IPS-NIHi11 (cell line): ENCODE measurements at places on chromosomes 7 and 10.

- DNase-seq, result no peak
These were observed 491.7 kb downstream of the CCSER2 start for GRCh38 chr10:84820120-84820519.

DNA sequence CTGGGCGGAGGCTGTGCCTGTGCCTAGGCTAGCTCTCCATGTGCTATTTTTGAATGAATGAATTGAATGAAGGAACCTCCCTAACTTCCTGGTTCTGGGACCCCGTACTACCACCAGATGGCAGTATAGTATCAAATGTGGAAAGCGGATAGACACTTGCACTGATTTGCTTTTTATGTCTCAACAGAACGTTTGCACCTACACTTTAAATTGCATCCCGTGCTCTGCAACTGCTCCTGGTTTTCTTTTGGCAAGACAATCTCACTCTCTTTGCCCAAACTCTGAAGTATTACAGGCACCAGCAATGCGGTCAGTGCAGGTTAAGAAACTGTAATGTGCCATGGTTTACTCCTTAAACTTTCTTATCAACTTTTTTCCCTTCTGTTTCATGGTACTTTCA lies 6.5 kb downstream of the FZD8 start:
- peak; percentile 55 for DNase-seq

DNA sequence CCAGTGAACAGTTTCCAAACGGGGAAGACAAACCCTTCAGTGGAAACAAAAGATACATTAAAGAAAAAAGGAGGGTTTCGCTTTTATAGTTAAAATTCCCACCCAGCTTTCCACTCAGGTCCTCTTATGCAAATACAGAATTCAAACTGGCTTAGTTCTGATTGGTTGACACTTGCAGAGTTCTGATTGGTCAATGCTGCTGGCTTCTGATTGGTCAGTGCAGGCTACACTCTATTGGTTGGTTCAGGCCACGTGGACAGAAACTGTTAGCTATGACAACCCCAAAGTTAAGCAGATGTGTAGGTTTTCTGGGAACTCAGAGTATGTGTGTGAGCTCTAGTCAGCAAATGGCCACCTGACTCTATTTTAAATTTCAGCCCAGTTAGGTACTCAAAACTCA lies 80.0 kb downstream of the FBXL13 start:
- no peak for DNase-seq

DNA sequence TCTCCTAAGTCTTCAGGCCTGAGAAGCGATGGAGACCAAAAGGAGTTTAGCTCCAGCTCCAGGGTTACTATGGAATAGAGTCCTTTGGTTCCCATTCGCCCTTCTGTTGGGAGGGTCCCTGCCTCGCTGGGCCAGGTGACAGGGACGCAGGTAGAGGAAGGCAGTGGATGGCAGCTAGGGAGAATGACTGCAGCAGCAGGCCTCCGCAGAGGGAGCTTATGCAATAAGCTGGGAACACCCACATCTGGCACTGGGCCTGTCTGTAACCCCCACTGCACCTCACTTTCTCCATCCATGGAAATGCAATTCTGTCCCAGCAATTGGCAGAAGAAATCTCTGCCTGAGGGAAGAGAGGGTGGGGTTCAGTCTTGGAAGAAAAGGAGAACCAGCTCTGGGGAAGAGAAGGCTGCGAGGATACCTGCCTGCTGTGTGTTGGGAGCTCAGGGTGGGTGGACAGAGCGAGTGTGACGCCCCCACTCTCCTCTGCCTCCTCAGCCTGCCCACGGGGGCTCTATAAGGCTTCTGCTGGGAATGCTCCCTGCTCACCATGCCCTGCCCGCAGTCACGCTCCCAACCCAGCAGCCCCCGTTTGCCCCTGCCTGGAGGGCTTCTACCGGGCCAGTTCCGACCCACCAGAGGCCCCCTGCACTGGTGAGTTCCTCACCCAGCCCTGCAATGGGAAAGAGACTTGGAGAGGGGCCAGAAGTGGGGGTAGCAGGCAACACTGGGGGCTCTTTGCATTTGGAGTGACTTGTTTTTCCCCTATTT lies 10.3 kb downstream of the EPHB6 start:
- DNase-seq, result no peak

DNA sequence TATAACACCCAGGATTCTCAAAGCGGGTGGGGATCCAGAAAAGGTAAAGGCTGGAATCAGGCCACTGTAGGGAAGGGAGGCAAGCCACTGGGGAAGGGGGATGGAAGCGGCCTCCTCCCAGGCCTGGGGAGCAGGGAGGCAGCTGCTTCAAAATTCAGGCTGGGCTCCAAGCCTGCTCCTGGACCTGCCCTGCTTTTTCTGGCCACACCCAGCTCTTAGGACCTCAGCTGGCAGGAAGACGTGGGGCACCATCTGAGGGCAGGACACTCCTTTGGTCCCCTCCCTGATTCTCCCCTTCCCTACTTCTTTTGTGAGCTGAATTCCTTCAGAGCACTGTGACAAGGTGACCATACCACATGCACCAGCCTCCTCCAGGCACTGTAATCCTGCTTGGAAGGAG lies 4.6 kb upstream of the LBX1 start:
- no peak for DNase-seq

DNA sequence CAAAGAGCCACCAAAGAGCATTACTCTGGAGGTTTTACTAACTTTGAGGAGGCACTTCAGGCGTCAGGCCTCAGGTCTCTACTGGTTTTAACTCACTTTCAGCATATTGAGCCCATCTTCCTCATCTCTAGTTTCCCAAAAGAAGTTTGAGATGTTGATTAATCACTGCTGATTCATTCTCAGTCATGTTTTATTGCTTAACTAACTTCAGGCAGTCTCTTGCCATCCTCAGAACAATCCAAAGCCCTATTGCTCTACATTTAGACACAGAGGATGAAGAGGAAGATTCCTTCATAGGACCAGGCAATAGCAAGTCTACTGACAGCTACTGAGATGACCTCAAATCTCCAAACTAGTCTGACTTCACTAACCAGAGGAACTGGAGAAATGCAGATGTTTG lies 39.1 kb upstream of the BET1 start:
- DNase-seq, result no peak

DNA sequence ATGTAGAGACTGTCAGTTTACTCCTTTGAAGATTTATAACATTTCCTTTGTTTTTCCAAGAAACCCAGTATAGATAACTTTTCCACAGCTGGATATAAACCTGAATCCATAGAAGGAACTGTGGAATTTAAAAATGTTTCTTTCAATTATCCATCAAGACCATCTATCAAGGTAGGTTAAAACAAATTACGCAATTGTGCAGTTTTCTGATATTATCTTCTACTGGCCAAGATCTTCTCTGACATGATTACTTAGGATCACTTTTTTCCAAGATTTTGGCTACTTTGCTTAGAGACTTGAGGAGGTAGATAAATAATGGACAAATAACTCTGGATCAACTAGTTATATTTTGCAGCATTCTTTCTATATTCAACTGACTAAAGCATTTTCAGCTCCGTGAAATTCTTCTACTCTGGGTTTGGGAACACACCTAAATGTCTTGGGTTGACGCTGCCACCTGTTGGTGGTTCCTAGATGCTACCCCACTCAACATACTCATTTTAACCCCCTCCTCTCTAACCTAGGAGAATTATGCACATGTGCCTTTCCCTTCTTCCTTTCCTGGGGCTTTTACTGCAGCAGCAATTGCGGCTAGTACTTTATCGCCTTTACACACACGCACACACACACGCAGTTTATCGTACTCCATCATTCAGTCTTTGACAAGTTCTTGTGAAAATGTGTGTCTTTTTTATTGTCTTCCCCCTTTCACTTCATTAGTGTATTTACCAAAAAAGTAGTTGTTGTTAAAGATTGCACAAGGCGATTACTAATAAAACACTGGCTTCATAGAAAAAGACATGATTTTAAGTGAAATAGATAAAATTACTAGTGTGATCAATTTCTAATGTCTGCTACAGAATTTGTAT lies 32.7 kb downstream of the ABCB5 start:
- DNase-seq, result peak; percentile 63

- DNase-seq, result no peak
These were observed 101.5 kb upstream of the DIP2C start for GRCh38 chr10:790821-791551.

- DNase-seq, result no peak
These were observed 694.9 kb upstream of the KCND2 start for GRCh38 chr7:119578116-119578515.

DNA sequence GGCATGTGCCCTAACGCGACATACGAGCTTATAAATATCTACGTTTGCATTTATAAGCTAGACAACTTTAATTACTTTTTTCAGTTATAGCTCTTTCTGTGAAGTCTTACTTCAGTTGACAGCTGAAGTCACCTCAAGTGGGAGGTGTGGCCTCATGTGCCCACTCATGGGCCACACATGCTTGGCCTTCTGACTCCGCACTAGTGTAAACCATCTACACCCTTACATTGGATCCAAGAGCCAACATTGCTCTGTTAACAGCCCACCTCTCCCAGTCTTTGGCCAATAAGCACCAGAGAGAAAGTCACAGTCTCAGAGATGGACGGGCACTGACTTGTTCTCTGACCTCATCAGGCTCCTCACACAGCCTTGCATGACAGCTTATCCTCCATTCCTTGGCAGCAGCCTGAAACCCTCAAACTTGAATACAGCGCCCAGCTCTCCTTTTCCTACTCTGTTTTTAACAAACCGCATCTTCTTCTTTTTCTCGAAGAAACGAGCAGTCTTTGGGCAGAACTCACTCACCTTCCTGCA lies 70.9 kb upstream of the AMPH start:
- no peak for DNase-seq

DNA sequence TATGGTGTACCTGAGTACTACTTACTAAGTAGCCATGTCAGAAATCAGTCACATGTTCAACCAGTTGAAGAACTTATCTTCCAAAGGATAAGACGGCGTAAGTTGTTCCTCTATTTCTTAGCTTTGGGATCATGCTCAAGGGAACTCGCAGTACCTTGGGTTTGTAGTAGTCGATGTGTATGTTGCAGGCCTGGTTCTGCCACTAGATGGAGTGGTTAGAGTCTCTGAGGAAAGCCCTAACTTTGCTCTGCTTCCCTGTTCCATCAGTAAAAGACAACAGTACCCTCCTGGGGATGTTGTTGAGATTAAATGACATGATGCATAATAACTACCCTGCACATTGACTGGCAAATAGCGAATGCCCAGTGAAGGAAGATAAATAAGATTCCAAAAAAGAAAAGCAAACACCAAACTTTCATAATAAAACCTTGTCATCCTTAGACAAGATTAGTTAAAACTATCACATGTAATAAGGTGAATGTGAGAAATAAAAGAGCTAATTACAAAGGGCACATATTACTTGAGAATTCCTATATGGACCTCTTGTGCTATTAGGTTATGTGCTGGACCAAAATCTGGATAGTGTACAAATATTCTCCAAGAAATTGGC lies 165.9 kb downstream of the ABCA13 start:
- peak; percentile 70 for DNase-seq

DNA sequence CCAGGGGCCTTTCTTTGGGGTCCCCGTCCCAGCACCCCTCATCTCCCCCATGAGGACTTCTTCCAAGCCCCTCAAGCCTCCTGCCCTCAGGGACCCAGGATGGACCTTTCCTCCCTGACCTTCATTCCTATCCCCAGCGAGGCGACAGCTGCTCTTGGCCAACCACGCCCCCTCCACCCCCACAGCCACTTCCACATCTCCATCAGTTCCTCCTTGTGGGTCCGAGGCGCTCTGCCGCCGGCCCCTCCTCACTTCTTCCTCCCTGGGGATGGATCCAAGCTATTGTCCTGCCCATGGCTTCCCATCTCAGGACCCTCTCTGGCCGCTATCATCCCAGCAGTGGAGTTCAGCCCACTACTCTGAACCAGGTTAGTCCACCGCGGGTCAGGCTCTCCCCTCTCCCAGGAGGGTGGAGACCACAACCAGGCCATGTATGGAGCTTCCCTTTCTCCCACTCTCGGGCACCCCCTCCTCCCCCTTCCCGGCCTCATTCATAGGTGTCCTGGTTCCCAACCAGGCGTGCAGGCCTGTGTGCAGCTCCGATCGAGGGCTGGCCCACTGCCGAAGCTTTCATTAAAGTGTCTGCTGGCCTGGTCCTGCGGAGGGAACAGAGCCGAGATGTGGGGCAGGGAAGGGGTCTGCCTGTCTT lies 1.7 kb upstream of the SH2B2 start:
- no peak for DNase-seq

GRCh38 chr7:2894118-2894940 lies 50.2 kb upstream of the GNA12 start:
- DNase-seq, result no peak

DNA sequence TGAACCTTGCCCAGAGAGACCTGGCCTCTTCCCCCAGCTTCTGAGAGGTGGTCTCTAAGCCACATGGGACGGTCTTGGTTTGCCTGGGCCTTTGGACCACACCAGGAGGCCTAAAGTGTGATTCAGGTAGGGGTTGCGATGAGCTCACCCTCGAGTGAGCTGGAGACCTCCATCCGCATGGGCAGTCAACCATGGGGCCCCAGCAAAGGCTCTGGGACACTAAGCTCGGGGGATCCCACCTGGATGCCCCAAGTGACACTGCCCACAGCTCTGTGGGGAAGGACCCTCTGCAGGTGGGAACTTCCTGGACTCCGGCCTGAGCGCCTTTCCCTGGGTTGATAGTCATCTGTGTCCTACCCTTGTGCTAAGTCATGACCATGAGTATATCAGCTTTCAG lies 57.1 kb upstream of the FAM20C start:
- DNase-seq, result no peak

DNA sequence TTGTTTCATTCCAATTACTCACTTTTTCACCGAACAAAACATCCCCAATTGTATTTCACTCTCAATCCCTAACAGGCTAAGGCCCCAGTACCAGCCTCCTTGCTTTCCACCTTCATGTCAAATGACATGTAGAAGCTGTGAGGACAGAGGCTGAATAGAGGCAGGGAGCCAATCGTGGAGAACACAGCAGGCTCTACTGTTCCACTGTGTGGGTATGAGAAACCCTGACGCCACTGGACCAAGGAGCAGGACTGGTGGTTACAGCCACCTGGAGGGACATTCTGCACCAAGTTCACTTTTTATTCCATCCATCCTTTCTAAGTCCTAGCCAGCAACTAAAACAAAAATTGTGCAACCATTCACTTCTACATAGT lies 502.8 kb downstream of the SORCS1 start:
- no peak for DNase-seq

DNA sequence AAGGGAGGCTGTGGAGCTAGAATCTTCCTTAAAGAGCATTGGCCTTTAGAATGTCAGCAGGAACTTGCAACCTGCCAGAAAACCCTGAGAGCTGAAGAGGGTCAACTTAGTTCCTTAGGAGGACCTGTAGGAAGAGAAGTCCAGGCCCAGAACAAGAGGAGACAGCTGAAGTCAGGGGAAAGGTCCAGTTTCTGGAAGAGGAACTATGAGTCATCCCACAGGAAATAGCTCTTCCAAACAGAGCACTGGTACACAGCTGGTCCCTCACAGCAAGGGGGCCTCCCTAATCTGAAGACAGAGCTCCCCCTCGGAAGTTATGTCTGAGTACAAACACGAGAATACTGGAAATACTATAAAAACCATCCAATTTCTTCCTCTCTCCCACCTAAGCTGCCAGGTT lies 98.9 kb downstream of the HERPUD2 start:
- peak; percentile 12 for DNase-seq
